ENCODE measurements at places on chromosomes 1 and 21.

DNA sequence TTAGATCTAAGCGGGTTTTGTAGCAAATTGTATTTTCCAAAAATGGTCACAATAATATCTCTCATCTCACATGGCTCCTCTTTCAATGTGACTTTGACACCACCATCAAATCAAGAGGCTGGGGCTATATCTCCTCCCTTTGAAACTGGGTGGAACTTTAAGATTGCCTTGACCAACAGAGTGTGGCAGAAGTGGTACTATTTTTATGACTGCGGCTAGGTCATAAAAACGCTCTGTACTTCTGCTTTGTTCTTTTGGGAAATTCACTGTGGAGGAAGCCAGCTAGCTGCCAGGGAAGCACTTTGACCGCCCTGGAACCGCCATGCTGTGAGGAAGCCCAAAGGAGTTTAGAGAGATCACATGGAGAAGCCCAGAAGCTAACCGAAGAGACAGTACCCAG, 50.7 kb upstream of the ACOT11 start:
- no peak for DNase-seq

- DNase-seq: no peak
Observed at GRCh38 chr1:46523496-46524353, 27.7 kb downstream of the KNCN start.

GRCh38 chr1:235515844-235516512, 11.7 kb upstream of the B3GALNT2 start:
- DNase-seq: no peak

DNA sequence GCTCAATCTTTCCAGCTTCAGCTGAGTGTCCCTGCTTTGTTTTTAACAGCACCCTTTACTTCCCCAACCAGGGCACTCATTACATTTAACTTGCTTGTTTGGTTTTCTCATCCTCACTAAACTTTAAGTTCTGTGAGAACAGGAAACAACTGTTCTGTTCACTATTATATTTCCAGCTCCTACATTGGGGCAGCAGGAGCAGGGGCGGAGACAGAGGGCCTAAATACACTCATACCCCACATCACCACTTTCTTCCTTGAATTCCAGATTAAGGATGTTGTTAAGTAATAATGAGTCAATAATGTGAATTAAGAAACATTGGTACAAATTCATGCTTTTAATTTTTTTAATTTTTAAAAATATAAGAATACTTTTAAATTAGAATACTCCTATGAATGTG, 6.0 kb downstream of the DRAM2 start:
- DNase-seq: no peak

- no peak for DNase-seq
Observed at GRCh38 chr1:9590945-9591668, 2.4 kb downstream of the TMEM201 start.

DNA sequence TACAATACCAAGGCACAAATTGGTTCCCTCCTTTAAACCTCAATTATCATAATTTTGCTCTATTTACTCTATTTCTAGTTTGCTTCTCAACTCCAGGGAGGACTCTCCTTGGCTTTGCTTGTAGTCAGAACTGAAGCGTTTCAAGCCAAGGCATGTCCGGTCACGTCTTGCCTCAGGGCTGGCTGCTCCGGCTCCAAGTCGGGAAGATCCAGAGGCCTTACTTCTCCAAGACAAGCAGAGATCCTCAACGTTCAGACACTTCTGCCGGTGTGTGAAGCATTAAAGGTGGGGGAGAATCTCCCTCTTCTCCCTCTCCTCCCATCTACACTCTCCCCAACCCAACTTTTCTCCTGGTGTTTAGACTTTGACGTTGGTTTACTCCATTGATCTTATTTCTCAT, 7.2 kb upstream of the HHAT start:
- DNase-seq: no peak

- DNase-seq: no peak
Observed at GRCh38 chr1:198543670-198544260, 3.3 kb upstream of the ATP6V1G3 start.

- no peak for DNase-seq
Observed at GRCh38 chr1:51833700-51834099, 44.8 kb downstream of the NRDC start.

GRCh38 chr1:175067362-175068106, at the start of gene TNN:
TNN (plus strand) TSS chr1:175067833; CDS start chr1:175077419, 9,586 bp downstream.
- DNase-seq: no peak

DNA sequence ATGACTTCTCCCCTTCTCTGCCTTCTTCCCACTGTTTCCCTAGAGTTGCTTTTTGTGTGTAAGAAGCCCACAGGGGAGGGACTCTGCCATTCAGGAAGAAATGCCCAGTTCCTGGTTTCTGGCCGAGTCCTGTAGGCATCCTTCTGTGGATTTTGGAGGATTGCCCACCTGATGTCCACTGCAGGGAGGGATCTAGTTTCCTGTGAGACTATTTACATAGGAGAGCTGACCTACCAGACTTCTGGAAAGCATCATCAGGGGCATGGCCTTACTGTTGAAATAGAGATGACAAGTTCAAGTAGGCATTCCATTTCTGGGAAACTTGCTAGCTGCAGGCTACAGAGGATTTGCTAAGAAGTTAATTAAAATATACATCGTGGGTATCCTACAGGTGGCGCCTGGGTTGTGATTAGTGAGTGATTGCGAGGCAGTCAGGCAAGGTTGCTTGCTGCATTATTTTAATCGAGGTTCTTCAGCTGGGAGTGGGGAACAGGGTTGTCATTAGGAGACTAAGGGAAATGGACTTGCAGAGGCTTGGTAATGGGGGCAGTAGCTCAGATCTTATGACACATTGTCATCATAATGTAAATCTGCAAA, 148.7 kb downstream of the HHAT start:
- DNase-seq: no peak

Measured in activated CD8-positive, alpha-beta memory T cell treated with anti-CD3 and anti-CD28 coated beads for 24 hours (primary cell).